NCI-H1105 treated with DMSO at 0.1 percent for 48 hours (cell line): ENCODE measurements at places on chromosomes 1 and 21.
A peak's percentile ranks its signal among the peaks of the same experiment; 100 is the strongest.

GRCh38 chr1:54273795-54274163 lies 73.8 kb downstream of the MRPL37 start:
- no peak for DNase-seq

GRCh38 chr1:179889589-179889988 lies 7.5 kb downstream of the TOR1AIP1 start:
- no peak for DNase-seq

- no peak for DNase-seq
Observed at GRCh38 chr1:10108134-10108663, 75.4 kb downstream of the UBE4B start.

DNA sequence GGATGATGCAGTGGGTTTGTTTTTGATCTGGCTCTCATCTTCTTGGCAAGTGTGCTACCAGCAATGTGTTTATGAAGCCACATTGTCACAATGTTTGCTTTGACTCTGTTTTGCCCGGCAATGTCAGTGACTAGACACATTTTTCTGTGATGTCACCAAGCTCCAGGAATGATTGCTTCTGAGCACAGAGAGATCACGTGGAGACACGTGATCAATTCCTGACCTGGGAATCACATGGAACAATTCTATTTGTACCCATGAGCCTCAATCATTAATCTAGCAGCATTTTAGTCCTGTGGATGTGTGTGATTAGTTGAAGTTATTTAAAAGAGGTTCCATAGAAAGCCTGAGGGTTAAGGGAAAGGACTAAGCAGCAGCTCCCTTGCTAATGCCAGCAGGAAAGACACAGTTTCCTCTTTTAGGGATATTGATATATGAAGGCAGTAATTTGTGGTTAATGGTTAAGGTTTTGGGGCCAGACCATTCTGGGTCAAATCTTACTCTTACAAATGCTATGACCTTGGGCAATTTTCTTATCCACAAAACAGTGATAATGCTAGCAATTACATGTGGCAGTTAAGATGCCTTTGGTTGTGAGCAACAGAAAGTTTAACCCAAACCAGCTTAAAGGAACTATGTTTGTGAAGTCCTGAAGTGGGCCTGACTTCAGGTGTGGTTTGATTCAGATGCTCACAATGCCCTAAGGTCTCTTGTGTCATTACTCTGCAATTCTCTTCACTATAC lies 59.0 kb downstream of the FASLG start:
- no peak for DNase-seq

DNA sequence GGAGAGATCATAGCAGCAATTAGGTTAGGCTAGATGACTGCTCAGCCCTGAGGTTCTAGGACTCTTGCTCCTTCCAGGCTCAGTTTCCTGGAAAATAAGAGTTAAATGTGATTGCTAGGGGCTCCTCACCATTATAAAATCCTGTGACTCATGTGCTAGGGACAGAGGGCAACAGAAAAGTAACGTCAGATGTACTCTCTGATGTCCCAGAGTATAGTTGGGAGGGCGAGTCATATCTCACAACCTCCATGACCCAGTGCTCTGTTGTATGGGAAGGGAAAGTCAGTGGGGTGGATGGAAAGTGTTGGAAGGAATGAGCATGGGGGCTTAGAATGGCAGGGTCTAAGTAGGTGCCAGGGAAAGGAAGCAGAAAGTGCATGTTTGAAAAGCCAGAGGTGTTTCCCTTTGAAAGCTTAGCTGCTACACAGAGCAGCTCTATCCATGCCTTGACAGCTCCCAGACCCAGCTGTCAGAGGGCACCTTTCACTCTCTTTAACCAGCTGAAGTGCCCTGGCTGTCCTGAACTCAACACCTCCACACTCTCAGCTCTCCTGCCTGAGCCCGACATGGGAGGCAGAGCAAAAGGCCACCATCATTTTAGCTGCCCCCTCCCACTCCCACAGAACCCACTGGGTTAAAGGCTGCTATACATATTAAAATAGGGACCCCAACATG lies 11.6 kb downstream of the GJA5 start:
- DNase-seq, result no peak

- DNase-seq, result no peak
Observed at GRCh38 chr1:53944469-53945182, 873 bp downstream of the IFT25 start.

- peak; percentile 87 for DNase-seq
Observed at GRCh38 chr1:17852383-17852782, 97.2 kb downstream of the ACTL8 start.

- no peak for DNase-seq
Observed at GRCh38 chr1:46532095-46532494, 19.4 kb downstream of the KNCN start.

DNA sequence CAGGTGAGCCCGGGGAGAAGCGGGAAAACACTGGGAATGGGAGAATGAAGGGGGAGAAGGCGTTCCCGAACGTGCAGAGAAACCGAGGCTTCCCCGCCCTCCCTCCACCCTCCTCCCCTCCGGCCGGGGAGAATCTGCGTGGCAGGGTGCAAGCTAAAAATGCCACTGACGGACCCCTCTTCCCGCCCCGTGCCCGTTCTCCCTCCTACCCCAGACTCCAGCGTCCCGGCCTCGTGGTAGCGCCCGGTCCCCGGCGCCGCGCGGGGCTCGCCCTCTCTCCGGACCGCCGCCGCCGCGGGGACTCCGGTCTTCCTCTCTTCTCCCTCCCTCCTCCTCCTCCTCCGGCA lies 81.6 kb upstream of the AK4 start:
- DNase-seq, result no peak

- peak; percentile 52 for DNase-seq
Observed at GRCh38 chr1:235136111-235136510, 7.5 kb upstream of the TOMM20 start.

DNA sequence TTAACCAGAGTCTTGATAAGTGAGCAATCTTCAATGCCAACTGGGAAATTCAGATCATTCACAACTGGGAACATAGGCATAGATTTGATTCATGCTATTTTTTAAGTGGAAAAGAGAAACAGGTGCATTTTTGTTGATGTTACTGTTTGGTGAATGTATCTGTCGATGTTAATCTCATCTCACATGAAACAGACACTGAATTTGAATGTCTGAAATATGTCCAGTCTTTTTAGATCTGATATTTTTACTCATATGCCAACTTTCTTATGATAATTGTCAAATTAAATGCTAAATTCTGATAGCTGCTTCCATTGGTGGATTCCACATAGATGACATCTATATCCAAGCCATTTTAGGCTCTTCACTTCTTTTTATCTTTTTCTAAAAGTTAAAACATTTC lies 213.1 kb downstream of the RYR2 start:
- no peak for DNase-seq

- DNase-seq, result no peak
Observed at GRCh38 chr1:11429226-11429625, 49.7 kb upstream of the DISP3 start.

- peak; percentile 12 for DNase-seq
Observed at GRCh38 chr1:160219062-160219929, 14.1 kb downstream of the PEA15 start.

- DNase-seq, result no peak
Observed at GRCh38 chr1:7103361-7103782, 318.1 kb downstream of the CAMTA1 start.

DNA sequence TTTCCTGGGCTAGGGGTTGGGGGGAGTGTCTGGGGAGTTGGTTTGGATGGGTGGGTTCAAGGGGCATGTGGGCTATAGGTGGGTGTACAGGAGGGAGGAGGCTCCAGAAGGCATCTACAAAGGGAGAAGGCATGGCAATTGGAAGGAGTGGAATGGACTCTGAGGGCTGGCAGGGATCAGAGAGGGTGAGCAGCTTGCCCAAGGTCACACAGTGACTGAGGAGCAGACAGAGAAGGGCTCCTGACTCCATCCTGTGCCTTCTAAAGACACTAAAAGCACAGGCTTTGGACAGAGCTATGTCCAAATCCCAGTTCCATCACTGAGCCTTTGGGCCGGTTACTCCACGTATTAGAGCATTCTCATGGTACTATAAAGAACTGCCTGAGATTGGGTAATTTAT lies 151.8 kb downstream of the PTPRU start:
- no peak for DNase-seq

DNA sequence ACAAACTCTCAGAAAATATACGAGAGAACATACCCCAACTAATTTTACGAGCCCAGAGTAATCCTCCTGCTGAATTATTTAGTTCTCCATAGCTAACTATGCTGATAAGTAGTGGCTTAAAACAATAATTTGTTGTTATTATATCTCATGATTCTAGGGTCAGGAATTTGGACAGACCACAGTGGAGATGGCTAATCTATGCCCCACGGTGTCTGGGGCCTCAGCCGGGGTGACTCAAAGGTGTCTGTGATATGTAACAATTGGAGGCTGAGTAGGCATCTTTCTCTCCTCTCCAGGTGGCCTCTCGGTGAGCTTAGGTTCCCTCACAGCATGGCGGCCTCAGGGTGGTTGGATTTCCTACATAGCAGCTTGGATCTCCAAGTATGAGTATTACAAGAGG lies 35.4 kb upstream of the FOXO6 start:
- DNase-seq, result no peak

DNA sequence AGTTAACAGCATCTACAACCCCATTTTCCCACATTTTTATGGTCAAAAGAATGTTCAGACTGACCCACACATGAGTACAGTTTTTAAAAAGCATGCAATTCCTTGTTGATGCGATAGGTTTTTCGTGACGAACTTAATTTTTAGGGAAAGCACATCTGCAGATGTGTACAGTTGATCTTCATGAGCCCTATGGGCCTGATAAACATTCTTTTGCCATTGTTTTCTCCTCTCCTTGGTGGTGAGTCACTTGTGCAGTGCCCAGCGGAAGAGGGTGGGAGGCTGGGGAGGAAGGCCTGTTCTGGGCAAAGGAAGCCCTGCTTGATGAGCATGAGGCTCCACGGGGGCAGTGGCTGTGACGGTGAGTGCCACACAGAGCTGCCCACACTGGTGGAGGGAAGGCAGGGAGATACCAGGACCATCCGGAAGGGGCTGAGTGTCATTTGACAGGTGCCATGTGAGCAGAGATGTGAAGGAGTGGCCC lies 5.3 kb downstream of the ARF1 start:
- no peak for DNase-seq

DNA sequence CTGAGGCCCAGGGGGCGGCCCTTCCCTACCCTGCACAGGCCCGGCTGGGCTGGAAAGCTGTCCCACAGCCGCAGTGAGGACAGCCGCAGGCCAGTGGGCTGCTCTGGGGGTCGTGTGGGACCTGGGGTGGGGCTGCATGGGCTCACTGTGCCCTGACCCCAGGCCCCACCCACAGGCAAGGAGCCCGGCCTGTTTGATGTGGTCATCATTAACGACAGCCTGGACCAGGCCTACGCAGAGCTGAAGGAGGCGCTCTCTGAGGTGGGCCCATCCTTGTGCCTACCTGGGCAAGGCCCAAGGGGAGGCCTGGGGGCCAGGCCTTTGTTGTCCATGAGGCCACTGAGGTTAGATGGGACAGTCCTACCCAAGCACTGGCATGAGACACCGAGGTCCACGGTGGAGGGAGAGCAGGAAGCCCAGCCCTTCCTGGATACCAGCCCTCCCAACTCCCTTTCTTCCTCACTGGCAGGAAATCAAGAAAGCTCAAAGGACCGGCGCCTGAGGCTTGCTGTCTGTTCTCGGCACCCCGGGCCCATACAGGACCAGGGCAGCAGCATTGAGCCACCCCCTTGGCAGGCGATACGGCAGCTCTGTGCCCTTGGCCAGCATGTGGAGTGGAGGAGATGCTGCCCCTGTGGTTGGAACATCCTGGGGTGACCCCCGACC lies 1.4 kb upstream of the GJC2 start:
- DNase-seq, result no peak

DNA sequence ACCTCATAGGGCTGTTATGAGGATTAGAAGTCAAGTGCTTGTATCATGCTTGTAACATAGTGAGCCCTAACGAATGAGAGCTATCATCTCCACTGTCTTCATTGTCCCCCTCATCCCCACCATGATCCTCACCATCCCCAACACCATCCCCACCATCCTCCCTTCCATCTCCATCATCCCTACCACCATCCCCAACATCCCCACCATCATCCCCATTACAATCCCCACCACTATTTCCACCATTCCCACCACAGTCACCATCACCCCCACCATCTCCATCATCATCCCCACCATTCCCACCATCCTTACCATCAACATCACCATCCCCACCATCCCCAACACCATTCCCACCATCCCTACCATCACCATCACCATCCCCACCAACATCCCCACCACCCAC lies 39.1 kb upstream of the PADI1 start:
- DNase-seq, result no peak

GRCh38 chr1:198638441-198638840 lies 399 bp upstream of the PTPRC start:
- DNase-seq, result no peak

DNA sequence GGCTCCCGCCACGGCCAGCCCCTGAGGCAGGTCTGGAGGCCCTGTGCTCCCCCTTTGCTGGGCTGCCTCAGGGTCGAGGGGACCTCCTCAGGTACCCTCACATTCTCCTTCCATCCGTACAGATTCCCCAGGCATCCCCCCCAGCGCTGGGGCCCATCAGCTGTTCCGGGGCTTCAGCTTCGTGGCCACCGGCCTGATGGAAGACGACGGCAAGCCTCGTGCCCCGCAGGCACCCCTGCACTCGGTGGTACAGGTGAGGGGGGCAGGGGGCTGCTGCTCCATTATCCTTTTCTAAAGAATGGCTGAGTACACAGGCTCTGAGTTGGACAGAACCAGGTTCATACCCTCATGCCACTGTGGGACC lies 29.1 kb downstream of the RPS6KA1 start:
- no peak for DNase-seq

- no peak for DNase-seq
Observed at GRCh38 chr1:154548028-154548427, 10.4 kb downstream of the UBE2Q1 start.

DNA sequence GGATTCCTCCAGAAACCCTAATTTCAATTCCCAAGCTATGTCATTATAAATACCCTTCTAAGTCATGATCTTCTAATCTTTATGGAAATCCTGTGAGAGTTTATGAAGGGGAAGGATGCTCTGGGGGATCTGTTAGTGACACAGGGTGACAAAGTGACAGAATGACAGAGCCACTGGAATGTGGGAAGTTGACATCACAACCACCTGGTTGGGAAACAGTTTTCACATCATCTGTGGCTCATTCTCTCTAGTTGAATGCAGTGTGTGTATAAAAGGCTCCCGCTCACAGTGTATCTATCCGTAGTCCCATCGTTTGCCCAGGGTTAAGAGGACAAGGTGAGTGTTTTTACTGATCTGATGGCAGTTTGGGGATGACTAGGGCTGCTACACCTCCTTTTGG lies at the start of gene LCE7A:
TSS of gene LCE7A (plus strand) at position 301 of the 400 bp plus-strand sequence. CDS start 702 bp downstream, outside the sequence.
- no peak for DNase-seq

DNA sequence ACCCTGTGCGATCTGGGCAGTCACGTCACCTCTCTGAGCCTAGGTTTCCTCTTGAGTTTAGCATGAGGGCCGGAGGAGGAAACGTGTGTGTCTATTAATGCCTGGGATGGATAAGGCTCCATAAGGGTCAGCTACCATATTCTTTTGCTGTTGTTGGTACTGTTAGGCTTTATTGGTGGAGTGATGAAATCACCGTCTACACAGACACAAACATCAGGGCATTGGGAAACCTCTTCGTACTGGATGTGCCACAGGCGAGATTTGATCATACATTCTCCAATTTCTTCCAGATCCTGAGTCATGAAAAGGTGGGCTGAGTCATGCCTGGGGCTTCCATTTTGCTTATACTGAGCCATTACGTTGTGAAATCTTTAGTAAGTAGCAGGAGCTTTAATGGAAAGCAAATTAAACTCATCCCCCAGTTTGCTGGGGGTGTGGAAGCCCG lies 24.9 kb upstream of the GRHL3 start:
- no peak for DNase-seq

- DNase-seq, result no peak
Observed at GRCh38 chr1:150568594-150568966, 10.8 kb downstream of the MCL1 start.

GRCh38 chr1:185408700-185409270 lies 91.7 kb upstream of the IVNS1ABP start:
- no peak for DNase-seq

- no peak for DNase-seq
Observed at GRCh38 chr1:39574646-39575045, 1.9 kb downstream of the PABPC4 start.
